RPMI7951 (cell line): ENCODE measurements at places on chromosomes 13 and 19.

- DNase-seq = no peak
Observed at GRCh38 chr13:65915195-65915594, 1314.9 kb downstream of the PCDH9 start.

DNA sequence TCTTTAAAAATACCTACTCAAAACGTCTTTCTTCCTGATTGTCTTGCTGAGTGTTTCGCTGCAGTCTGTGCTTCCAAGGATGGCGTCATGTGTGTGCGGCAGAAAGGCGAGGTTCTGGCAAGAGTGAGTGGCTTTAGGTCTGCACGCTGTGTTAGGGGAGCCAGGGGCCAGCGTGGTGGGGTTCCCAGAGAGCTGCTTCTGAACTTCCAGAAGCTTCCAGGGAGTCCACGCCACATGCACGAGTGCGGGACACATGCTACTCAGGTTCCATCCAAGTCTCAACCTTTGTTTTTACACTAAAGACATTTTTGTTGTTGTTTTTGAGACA, 67.9 kb downstream of the ATP11A start:
- no peak for DNase-seq

DNA sequence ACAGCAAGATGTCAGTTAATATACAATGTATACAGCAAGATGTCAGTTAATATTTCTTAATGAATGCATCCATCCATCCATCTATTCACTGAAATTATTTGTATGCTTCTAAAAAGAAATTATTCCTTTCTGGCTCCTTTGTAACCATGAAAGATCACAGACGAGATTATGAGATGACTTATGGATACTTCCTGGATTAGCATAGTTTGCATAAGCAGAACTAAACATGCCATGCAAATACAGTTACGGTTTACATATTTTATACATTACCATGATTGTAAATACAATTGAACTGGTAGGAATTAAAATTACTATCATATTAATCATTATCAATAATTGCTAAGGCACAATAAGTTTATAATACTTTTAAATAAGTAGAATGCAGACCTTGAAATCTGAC, 32.7 kb downstream of the NALCN start:
- DNase-seq = no peak

DNA sequence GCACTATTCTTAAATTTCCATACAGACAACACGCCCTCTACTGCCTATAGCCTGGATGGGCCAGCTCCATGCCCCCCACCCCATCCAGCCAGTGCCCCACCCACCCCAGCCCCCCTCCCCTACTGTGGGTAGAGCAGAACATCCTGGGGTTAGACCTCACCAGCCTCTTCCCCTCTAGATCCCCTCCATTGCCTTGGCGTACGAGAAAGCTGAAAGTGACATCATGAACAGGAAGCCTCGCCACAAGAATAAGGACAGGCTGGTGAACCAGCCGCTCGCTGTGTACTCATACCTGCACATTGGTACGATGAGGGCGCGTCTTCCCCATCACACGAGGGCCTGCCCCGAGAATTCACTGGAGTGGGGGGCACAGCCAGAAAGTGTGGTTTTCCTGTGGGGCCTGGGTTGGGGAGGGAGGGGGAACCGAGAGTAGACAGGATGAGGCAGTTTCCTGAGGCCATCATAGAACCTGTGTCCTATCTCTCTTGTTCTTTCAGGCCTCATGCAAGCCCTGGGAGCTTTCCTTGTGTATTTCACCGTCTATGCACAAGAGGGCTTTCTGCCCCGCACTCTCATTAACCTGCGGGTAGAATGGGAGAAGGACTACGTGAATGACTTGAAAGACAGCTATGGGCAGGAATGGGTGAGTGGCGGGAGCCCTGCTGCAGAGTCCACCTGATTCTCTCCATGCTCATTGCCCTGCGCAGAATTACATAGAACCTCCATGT, 29.1 kb downstream of the ATP12A start:
- DNase-seq = no peak

- DNase-seq = no peak
Observed at GRCh38 chr19:29288256-29288655, 75.3 kb upstream of the UQCRFS1 start.
